ENCODE measurements at places on chromosomes 5 and 9.

DNA sequence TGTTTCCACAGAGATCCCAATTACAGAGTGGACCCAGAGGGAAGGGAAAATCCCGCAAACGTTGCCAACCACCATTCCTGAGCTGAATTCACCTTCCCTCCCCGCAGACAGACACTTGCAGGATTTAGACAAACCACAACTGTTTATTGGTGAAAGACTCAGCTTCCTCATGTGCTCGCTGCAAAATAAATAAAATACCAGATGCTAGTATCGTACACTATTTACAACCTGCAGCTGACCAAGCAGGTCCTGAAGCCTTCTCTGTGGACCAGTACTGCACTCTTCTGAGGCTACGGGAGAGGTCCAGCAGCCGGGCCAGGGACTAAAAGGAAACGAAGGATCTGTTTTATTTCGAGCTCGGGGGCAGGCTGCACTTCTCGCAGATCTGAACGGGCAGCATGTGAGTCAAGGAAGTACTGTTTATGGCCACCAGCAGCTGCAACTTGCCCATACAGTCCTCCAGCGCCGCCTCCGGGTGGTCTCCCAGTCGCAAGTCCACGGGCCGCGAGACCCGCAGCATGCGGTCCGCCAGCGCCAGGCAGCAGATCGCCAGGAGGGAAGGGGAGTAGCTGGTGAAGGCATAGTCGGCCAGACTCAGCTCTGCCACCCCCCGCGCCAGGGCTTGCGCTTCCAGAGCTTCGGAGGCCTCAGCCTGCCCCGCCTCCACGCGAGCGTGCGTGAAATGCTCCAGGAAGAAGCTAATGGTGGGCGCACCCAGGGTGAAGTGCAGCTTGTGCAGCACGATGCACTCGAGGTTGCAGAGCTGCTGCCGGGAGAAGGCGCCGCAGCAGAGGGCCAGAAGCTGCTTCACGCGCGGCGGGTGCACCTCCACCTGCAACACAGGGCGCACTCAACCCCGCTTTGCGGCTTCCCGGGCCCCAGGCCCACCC lies 2.1 kb downstream of the CCNO start:
- DNase-seq: no peak

DNA sequence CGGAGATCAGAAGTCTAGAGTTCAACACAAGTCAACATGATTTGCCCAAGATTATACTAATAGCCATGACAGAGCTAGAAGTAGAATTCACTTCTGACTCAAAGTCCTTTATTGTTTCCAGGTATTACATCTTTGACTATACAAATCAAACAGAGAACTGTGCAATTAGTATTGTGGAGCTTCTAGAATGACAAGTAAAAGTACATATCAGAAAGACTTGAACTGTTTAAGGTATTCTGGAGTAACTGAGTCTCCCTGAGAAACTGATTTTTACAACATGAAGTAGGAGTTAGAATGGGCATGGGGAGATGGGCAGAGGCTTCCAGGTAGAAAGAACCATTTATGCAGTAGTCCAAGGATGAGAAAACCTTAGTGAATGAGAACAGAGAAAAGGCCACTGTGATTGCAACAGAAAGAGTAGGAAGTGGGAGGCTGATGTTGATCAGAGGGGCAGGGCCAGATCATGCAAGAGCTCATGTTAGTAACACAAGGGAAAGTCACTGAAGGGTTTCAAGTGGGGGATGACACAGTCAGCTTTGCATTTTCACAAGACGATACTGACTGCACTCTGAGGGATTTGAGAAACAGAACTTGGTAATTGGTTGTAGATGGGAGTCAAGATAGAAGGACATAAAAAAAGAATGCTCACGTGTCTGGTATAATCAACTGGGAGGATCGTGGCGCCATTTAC lies 280.7 kb downstream of the RFX3 start:
- no peak for DNase-seq

GRCh38 chr5:128213340-128213739 lies 129.8 kb downstream of the SLC12A2 start:
- no peak for DNase-seq

GRCh38 chr9:22469928-22470544 lies 23.4 kb downstream of the DMRTA1 start:
- peak; percentile 24 for DNase-seq

GRCh38 chr5:1312993-1313833 lies 18.3 kb upstream of the TERT start:
- no peak for DNase-seq

Data from NCI-H187 (cell line).